ENCODE measurements at places on chromosomes 2 and 18.

GRCh38 chr2:102237176-102237575, 50.4 kb downstream of the IL1RL2 start:
- DNase-seq, result no peak

- no peak for DNase-seq
Measured at GRCh38 chr18:13316063-13316462, 97.5 kb downstream of the LDLRAD4 start.

DNA sequence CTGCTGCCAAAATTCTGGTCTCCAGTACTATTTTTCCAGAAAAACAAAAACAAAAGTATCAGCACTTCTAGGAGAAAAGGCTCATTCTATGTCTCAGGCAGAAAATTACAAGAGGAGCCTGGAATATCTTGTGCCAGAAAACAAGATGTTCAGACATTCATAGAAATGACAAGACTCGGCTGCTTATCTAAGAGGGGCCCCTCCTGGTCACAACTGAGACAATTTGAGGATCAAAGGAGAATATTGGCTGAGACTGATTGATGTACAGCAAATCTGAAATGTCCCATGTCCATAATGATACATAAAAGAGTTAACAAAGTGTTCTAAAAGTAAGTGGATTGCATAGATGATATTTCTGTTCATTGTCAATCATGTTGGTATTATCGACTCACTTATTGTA, 2.4 kb upstream of the RPS7 start:
- no peak for DNase-seq

- DNase-seq, result peak; percentile 83
Measured at GRCh38 chr2:221572219-221572820, at the start of gene EPHA4. EPHA4 (minus strand) TSS chr2:221572304; CDS start chr2:221572248, 56 bp downstream.

GRCh38 chr2:4938206-4938605, 754.0 kb upstream of the SOX11 start:
- DNase-seq, result no peak

- DNase-seq, result no peak
Measured at GRCh38 chr2:220821683-220822082, 750.4 kb downstream of the EPHA4 start.

GRCh38 chr2:190997526-190998113, 16.4 kb downstream of the STAT1 start:
- DNase-seq, result no peak

DNA sequence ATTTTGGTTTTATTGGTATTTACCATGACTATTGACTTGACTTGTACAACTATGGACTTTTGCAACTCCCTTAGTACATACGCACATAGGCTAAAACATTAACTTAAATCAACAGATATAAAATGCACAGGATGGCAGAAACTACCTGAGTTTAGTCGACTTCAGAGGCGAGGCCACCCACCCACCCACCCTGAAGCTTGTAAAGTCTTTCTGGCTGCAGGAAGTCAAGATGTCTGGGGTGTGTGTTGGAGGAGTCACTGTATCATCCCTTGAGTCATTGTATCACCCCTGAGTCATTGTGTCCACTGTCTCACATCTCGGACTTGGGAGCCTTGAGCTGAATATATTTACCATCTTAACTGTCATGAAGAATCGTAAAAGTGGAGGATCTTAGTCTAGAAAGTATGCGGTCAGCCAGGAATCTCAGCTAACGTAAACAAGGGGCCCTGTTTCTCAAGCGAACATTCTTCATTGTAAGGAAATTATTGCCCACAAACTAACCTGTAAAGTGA, 140.0 kb upstream of the ST6GAL2 start:
- DNase-seq, result no peak

- DNase-seq, result no peak
Measured at GRCh38 chr2:170972296-170973224, 43.5 kb downstream of the GORASP2 start.

GRCh38 chr2:158635961-158636601, 159.0 kb upstream of the DAPL1 start:
- no peak for DNase-seq

- no peak for DNase-seq
Measured at GRCh38 chr2:190173392-190173791, 110.9 kb upstream of the MSTN start.

DNA sequence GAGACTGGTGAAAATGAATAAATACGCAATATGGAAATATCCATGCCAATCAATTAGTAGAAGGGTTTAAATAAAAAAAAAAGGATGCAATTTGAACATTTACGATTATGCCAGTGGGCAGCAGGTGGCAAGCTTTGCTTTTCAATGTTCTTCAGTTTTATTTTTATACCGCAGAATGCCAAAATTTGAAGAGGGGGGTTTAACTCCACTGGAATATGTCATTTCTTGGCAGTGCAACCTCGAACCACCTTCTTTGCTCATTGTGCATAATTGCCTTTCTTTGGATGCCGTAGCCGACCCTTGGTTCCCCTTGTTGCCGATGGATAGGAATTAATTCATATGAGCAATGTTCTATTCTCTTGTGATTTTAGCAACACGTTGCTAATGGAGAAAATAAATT, 88.0 kb downstream of the LTBP1 start:
- DNase-seq, result no peak

DNA sequence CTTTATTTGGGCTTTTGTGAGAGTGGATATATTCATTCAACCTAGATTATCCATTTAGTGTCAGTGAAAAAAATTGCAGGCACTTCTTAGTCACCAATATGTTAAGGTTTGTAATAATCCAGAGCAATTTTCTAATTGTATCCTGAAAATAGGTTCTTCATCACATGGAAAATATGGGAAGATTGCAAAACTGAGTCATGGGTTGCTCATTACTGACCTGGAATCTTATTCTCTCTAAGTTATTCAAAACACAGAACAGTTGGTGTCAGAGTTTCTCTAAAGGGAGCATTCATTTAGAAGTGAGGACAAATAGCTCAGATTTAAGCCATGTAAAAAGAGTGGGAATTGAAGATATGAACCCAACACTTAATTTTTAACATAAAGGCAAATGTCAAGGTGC, 181.3 kb downstream of the IKZF2 start:
- DNase-seq, result no peak

GRCh38 chr2:182646763-182647498, 69.1 kb upstream of the DNAJC10 start:
- no peak for DNase-seq

DNA sequence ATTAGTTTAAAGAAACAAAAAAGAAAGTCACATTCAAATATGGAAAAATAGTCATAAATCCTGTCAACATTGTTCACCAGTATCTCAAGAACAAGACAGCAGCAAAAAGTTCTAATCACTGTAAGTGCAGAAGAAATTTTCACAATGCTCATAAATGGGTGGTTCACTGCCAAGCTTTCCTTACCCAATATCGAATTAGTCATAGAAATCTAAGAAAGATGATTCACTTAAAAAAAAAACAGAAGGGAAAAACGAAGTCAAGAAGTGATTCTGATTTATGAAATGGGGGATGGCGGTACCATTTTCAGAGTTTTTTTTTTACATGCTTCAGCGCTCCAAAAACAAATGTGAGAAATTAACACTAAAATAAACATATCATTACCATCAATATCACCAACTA, 156.7 kb downstream of the EXOC6B start:
- DNase-seq, result no peak

DNA sequence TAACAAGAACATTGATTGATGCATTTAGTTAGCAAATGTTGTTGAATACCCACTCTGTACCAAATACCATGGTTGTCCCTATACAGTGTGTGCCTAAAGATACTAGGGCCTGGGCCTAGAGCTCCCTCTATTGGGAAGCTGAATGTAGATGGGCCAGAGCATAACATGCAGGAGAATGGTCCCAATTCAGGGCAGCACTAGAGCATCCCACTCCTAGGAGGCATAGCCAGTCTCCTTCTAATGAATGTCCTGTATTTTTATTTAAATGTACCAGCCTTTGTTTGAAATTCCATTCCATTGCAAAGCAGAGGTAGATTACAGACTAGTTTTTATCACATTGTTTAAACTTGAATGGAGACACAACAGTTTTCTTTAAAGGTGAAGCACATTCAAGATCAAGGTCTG, 90.6 kb downstream of the FEZ2 start:
- DNase-seq, result peak; percentile 10

DNA sequence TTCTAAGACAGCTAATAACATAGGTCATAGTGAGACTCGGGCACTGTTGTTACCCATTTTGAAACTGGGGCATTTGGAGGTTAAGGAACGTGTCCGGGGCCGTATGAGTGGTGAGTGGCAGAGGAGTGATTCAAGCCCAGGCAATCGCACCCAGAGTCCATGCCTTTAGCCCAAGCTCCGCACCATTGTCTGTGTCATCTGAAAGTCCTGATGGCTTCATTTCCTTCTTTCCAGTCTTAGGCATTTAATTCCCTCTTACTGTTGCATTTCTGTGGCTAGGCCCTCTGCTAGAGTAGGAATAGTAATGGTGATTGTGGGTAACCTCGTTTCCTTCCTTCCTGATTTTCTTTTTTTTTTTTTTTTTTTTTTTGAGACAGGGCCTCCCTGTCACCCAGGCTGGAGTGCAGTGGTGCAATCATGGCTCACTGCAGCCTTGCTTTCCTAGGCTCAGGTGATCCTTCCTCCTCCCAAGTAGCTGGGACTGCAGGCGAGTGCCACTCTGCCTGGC, 49.8 kb upstream of the ASB1 start:
- no peak for DNase-seq

DNA sequence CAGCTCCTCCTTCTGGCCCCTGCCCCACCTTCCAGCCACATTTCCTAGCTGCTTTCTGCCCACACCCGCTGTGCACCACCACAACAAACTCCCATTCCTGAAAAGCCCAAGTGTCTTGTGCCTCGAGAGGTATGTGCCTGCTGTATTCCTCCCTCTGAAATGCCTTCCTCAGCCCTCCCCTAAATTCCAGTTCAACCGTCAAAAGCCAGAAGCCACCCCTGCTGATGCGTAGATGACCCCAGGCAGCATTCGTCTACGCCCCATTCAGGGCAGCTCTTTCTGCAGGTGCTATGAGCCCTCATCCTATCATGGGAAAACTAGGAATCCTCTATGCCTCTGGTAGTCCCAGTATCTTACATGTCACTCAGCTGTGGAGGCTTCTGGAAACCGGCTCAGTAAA, 71.7 kb downstream of the DNMT3A start:
- no peak for DNase-seq

GRCh38 chr2:138877421-138877820, 97.2 kb upstream of the NXPH2 start:
- DNase-seq, result no peak

- no peak for DNase-seq
Measured at GRCh38 chr2:181977661-181978350, 7.8 kb upstream of the PPP1R1C start.

- no peak for DNase-seq
Measured at GRCh38 chr2:158914731-158915130, 53.7 kb upstream of the TANC1 start.

DNA sequence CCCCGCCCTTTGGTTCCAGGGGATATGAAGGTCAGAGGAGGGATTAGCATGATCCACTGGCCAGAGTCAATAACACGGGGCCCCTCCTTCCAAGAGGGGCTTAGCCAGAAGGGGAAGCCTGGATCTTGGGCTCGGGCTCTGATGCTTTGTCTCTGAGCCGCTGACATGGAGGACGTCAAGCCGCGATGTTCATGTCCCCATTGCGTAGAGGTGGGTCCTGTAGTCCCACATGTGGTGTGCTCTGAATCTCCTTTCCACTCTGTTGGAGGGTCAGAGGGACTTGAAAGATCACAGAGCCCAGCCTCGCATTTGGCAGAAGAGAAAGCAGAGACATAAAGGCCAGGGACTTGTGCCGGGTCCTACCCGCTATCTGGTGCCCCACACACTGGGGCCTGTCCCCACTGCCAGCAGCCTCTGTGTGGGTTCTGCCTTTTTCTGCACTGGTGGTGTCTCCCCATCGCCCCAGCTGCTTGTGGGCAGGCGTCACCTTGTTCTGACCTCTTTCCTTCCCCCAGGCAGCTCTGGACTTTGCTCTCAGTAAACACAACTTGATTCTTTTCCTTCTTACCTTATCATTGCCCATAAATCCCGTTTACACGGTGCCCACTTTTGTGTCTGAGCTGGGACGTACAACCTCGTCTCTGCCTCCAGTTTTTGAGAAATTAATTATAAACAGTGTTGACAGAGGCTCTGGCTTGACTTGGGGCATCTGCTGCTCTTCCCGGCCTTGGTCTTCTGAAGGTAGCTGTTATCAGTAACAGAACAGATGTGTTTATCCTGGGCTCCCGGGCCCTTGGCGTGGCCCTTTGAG, 48.8 kb downstream of the SH3BP4 start:
- no peak for DNase-seq

DNA sequence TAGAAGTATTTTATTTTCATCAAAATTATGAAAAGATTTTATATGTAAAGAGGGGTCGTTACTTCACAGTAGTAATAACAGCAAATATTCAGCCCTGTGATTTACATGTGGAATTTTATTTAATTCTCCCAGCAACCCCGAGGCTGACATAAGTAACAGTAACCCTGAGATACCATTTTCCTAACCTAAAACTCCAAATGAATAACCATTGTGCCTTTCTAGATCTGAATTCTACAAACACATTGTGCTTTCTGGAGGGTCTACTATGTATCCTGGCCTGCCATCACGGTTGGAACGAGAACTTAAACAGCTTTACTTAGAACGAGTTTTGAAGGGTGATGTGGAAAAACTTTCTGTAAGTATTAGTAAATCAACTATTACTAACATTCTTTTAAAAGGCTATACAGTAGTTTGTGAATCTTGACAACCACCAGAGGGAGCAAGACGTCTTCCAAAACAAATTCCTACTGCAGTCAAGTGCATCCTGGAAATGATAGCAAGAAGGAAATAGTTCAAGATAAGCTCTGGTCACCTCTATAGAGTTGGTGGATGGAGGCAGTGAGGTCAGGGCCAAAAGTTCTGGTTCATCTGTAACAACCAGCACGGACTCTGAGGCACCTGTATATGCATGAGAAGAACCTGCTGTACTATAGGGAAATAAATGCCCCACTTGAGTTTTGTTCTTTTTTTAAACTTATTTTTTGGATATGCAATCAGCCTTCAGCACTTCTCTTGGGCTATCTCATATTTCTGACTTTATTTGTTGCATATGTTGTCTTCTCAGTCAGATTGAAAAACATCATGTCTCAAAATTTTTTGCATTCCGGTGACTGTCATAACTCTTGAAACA, 37.4 kb downstream of the ACTR2 start:
- DNase-seq, result peak; percentile 72

DNA sequence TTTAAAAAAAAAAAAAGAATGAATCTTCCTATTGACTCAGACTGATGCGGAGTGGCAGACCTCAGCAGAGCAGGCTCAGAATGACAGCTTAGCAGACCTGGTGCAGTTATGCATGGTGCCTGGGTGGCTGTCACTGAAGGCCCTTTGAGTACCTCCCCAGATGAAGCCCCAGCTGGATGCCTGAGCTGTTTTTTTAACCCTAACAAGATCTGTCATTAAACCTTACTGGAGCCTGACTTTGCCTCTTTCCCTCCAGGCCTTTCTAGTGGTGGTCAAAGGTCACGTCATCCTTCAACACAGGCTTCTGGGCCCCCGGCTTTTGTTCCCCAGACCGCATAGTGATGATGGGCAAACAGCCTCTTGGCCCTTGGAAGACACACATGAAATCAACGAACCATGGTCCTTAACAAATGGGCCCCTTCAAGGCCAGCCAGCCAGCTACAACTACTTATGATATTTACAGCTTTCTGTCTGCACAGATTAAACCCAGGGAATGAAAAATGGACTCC, 138.3 kb upstream of the CYP1B1 start:
- no peak for DNase-seq
